Bronchial epithelial cell (primary cell): ENCODE measurements at places on chromosomes 6 and 20. TPM values are rescaled to one million over a fixed set of nuclear protein-coding genes. Genes with fewer than 3 reads are reported as not detected.

GRCh38 chr6:35893246-35893645 lies 27.7 kb downstream of the SRPK1 start:
- DNase-seq, result no peak

GRCh38 chr20:46343348-46343974 lies 35.2 kb upstream of the CDH22 start:
- no peak for DNase-seq

DDX39B gene
- 335 and 385 TPM in 2 replicates for total RNA-seq

GRCh38 chr20:46099491-46100287 lies 9.9 kb upstream of the NCOA5 start:
- no peak for DNase-seq

- DNase-seq, result peak; percentile 72
Measured at GRCh38 chr6:148440877-148441453, 98.3 kb downstream of the SASH1 start.

ZNF311 gene
- total RNA-seq, result 3.8 and 3.9 TPM in 2 replicates

F13A1 gene
- 0.13 TPM in 1 of 2 replicates, not detected in the other for total RNA-seq

DNA sequence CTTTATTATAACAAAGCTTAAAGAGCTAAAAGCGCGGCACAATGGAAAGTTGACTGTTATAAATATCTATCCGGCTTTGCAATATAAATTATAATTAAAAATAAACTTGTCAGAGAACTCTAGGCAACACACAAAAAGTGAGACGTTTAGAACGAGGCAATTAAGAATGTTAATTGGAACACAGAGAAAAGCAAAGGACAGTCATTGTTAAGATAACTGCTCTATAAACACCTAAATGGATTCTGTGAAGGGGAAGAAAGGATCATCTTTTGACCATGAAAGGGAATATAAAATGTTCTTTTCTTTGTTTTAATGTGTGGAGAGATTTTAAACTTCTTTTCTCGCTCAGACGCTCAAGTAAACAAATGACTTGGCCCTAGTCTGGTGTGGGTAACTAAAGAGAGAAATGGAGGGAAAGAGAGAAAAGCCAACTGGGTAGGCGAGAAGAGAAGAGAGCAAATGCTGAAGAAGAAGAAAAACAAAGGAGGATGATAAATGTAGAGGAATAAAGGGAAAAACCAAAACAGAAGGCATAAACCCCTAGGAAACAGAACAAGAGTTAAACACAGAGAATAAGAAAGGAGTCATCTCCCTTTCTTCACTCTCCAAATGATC lies 9.3 kb upstream of the SALL4 start:
- DNase-seq, result no peak
